ENCODE measurements at places on chromosomes 11 and 22.
A peak's percentile ranks its signal among the peaks of the same experiment; 100 is the strongest.

GRCh38 chr22:37811867-37812266 lies 4.1 kb downstream of the GCAT start:
- no peak for DNase-seq

- no peak for DNase-seq
Measured at GRCh38 chr11:71391796-71392195, 56.4 kb downstream of the DHCR7 start.

DNA sequence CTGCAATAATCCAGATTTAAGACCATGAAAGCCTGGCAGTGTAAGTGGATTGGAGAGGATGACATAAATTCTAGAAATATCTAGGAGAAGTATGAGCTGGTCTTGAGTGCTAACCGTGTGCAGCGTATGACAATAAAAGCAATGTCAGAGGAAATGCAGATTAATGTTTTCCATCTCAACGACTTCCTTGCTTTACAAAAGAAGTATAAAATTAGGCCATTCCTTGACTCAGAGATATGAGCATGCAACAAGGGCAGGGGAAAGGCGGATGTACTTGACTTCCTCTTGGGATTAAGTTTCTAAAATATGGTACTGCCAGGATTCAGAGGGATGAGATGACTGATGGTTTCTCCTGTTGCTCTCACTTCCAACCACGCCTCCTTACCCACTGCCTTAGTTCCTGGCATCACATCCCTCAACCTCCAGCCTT lies 32.3 kb downstream of the ADAMTS15 start:
- no peak for DNase-seq

GRCh38 chr11:74948546-74948897 lies 369 bp downstream of the XRRA1 start:
- no peak for DNase-seq

DNA sequence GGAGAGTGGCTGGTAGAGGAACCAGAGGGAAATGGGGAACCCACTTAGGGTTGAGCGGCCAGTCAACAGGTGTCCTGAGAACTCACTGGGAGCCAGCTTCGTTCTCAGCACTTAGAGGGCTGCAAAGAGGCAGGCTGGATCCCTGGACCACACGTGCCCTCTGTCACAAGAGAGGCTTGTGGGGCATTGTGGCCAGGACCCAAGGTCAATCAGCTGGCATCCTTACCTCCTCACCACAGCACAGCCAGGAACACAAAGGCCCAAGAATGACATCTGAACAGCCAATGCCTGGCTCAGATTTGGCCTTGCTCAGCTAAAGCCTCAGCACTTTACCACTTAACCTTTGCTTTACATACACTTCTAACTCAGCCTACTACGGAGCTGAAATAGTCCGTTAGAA lies 7.4 kb downstream of the MAPK8IP1 start:
- no peak for DNase-seq

DNA sequence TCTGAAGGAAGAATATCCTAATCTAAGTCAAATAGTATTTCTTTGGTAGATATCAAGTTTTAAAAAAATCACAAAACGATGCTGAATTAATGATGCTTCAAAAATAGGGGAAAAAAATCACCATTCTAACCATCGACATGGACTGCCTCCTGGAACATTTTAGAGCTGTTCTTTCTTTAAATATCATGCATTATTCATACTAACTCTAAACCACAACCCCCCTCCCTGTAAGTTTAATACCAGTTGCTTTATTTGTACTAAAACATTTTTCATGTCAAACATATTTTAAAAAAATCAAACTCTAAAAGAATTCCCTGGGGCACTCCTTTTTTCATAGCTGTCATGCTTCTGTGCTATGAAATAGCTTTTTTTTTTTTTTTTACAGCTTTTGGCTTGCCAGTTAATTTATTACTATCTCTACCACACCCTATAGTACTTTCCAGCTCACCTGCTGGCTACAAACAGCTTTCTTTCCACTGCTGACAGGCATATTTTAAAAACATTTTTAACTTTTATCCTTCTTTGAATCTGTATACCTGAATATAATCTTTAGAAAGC lies 256.9 kb downstream of the SOX6 start:
- DNase-seq: no peak

DNA sequence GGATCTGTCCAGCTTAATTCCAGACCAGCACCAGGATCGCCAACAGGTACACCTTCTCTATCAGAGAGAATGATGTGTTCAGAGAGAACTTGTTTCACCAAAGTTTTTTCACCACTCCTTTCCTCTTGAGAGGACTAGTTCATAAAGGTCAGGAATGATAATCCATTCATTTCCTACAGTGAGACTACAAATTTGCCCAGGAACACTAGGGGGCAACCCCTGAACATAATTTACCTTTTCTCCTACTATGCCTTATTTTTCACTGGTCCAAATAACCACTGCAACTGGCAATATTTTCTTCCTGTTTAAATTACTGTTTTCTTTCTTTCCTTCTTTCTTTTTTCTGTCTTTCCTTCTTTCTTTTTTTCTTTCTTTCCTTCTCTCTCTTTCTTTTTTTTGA lies 22.5 kb downstream of the CAVIN3 start:
- DNase-seq: no peak

- DNase-seq: no peak
Measured at GRCh38 chr11:93756748-93757147, 15.3 kb downstream of the C11orf54 start.

GRCh38 chr11:103091064-103091800 lies 728 bp downstream of the DCUN1D5 start:
- DNase-seq: peak; percentile 19

GRCh38 chr22:38115423-38116205 lies 5.1 kb upstream of the BAIAP2L2 start:
- no peak for DNase-seq

GRCh38 chr11:122813176-122813893 lies 25.0 kb upstream of the CRTAM start:
- no peak for DNase-seq

GRCh38 chr11:110776081-110776480 lies 63.8 kb upstream of the ARHGAP20 start:
- no peak for DNase-seq

- no peak for DNase-seq
Measured at GRCh38 chr11:108685419-108686130, 20.7 kb downstream of the DDX10 start.

- DNase-seq: no peak
Measured at GRCh38 chr22:36323855-36324331, 63.9 kb downstream of the MYH9 start.

DNA sequence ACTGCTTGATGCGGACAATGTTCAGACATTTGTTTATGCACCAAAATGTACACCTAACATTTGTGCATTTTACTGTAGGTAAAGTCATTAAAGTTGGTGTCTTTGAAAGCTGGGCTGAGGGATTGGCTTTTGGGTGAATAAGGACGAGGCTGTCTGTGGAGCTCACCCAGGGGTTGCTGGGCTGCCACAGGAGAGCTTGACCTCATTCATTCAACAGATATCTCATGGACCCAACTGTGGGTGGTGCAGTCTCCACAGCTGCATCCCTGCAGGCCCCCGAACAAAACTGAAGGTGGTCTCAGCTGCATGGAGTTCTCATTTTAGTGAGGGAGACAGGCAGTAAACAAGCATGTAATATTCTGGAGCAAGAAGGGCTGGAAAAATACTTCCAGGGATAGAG lies 32.7 kb downstream of the SGSM3 start:
- no peak for DNase-seq

DNA sequence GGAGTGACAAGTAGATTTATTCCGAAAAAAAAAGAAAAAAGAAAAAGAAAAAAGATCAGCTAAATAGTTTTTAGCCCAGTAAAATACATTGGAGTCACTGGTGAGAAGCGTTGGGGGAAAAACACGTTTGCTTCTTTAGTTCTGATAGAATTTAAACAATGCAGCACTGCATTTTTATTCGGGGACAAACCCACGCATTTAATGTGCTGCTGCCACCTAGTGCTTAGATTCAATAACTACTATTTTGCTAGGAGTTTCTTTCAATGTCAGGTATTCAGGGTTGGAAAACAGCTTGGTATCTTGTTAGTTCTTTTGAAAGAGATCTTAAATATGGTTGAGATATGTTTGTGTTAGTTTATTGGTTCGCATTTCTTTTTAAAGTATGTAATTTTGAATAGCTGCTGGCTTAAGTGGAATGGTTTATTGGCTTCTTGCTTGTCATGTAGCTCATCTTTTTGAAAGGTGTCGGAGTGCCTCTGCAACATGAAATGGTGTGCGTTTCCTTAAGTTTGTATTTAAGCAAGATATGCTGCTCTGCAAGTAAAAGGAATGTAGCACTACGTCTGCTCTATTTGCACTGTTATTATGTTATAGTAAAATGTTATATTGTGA lies 41.9 kb downstream of the SVIP start:
- peak; percentile 41 for DNase-seq

DNA sequence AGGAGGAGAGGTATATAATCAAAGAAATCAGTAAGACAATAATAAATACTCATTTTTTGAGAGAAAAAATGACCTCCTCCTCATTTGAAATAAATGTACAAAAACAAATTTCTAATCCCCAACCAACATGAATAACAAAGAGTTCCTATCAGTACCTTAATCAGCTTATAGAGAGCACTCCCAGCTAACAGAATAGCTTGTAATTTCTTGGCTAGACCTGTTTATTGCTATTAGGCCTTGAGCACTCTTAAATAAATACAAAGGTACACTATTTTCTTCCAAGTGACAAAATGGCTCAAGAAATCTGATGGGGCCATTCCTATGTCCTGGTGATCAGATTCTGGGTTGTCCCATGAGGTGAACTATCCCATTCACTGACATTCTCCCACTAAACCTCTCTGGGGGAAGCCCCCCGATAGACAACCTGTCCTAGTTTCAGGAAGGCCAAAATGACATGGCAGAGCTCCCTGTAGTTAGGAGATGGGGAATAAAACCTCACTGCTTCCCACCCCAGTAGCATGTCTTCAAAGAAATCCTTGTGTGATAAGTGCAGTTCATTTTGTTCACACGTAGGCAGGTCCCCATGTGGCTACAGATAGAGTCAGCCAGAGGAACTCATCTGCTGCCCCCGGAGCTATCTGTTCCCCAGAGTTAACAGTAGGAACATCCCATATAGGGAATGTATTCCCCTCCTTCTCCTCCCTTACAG lies 385.7 kb downstream of the SOX6 start:
- no peak for DNase-seq

DNA sequence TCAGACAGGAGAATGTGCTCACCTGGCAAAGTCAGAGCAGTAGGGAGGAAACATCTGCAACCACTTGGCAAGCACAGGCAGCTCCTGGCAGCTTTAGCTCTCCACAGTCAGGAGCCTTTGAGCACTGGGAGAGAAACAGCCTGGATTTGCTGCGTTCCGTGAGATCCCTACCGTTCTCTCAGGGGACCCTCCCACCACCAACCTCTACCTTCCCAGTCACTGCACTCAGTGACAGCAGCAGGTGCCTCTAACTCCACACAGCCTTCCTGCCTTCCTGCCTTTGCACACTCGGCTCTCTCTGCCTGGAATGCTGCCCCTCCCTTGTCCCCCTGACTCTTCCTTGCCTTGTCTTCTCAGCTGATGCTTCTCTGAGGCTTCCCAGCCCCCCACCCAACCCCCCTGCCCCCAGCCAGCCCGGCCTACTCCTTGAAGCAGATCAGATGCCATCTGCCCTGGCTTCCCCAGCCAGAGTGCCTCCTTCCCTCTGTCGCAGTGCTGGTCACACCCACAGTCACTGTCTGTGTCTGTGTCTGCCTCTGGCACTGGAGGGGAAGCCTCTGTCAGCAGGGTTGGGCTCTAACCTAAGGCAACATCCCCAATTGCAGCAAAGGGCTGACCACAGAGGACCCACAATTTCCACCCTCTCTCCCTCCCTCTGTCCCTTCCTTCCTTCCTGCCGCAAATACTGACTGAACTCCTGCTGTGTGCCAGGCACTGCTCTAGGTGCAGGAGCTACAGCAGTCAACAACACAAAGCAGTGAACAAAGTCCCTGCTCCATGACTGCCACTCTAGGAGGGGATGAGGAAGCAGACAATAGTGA lies 14.9 kb upstream of the TSKU start:
- DNase-seq: no peak

- DNase-seq: no peak
Measured at GRCh38 chr22:17418890-17419324, 49.6 kb downstream of the CECR2 start.

DNA sequence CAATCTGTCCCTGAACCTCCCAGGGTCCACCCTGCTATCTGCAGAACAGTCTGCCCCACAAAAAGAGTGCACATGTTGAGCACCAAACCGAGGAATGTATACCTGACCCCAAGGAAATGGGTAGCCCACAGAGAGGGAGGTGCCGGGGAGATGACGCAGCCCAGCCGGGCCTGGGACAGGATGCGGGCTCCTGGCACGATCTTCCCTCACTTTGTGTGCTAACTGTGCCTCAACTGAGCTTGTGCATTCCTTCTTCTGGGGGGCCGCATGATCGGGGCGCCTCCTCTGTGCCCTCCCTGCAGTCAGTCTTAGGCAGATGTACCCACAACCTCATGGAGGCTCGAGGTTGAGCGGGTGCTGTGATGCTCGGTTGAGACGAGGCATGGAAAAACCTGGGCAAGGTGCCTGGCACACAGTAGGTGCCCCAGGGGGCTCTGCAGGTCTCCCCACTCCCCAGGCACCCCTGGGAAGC lies 2.4 kb downstream of the GAS2L1 start:
- no peak for DNase-seq

DNA sequence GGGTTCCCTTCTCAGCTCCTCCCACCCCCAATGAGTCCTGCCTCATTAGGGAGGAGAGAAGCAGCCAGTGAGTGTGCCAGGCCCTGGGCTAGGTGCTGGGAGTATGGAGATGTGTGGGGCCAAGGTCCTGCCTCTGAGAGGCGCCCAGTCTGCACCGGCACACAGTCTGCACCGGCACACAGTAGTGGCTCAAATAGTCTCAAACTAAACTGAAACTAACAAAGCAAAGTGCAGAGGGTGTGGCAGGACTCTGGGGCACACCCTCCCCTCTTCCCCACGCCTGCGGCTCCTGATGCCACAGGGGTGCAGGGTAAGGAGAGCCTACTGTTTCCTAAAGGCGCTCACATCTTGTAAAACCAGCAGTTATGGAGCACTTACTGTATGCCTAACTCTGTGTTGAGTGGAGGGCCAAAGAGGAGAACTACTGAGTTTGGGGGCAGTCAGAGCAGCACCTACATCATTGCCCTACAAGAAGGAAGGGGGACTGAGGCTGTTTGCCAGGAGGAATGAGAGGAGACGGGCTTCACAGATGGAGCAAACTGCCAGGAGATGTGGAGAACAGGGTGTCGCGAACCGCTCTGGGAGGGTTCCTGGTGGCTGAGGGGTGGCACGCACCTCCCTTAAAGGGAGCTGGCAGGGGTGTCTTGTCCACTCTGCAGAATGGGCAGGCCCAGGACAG lies 939 bp upstream of the SH3BP1 start:
- no peak for DNase-seq

All from NCI-H774 (cell line).